ENCODE measurements at places on chromosomes 5 and 9.
A peak's percentile ranks its signal among the peaks of the same experiment; 100 is the strongest.

- DNase-seq: no peak
Measured at GRCh38 chr5:51881901-51882300, 498.7 kb downstream of the ISL1 start.

- DNase-seq: no peak
Measured at GRCh38 chr9:92564982-92565381, 29.2 kb upstream of the ECM2 start.

DNA sequence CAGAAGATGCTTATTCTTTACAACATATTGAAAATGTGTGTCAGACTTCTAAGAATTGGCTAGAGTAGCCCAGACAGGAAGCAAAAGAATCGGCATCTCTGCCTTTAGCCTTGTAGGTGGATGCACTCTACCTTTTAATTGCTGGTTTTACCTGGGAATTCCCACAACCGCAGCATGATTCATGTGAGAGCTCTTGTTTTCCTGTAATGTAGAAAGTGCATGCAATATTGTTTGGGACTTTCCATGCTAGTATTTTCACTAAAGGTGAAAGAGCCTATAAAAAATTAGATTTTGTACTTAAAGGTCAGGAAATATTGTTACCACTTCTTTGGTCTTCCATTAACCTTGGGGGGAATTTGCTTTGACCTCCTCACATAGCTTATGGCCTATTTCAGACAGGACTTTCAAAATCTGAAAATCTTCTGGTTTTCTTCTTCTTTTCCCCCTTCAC, 89.8 kb downstream of the NTRK2 start:
- DNase-seq: no peak

DNA sequence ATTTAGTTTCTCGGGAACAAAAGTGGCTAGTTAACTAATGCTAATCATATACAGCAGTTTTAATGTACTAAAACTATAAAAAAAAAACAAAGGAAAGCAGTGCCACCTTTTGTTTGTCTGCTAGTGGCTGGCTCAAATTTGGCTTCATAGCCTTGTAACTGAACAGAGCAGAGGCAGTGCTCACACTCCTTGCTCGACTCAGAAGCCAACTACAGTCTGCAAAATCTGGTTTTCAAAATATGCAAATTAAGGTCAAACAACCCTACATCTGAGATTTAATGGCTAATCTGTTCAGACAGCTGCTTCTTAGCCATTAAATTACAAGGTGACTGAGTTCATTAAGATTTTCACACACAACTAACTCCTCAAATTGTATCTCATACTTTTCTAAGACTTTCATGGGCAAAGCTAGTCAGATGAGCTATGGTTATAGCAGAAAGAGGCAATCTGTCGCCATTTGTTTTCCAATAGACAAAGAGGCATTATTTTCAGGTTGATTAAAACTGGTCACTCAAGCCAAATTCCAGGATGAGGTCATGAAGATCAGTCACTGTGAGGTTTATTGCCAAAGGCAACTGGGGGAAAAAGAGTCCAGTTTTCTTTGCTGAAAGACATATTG, 56.8 kb upstream of the EPB41L4A start:
- no peak for DNase-seq

DNA sequence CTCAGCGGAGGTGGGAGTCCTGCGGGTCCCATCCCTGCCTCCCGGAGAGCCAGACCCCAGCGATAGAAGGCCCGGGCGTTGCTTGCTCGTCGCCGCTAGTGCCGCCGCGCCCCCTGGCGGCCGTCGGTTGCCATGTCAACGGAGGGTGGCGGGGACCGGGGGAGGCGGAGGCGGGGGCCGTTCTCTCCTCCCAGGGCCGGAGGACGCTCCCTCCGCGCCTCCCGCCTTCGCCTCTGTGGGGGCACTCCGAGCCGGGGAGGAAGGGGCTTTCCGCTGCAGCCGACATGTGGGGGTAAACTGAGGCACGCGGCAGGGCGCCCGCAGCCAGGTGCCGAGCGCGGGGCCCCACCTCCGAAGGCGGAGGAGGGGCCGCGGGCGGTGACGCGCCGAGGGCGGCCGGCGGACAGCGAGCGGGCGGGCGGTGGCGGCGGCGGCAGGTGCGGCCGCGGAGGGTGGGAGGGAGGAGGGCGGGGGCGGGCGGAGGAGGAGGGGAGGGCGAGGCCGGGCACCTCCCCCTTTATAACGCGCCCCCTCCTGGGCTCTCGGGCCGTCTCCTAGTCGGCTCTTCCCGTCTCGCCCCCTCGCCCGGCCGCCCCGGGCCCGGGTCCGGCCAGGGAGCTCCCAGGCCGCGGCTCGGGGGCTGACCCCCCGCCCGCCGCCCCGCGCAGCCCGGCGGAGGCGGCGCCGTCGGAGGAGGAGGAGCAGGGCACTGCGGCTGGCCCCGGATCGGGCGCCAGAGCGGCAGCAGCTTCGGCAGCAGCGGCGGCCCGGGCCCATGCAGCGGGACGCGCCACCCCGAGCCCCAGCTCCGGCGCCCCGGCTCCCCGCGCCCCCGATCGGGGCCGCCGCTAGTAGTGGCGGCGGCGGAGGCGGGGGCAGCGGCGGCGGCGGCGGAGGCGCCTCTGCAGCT, 556 bp upstream of the CDK9 start:
- DNase-seq: peak; percentile 77

GRCh38 chr5:42951293-42951840, 88.8 kb downstream of the ANXA2R start:
- DNase-seq: no peak

DNA sequence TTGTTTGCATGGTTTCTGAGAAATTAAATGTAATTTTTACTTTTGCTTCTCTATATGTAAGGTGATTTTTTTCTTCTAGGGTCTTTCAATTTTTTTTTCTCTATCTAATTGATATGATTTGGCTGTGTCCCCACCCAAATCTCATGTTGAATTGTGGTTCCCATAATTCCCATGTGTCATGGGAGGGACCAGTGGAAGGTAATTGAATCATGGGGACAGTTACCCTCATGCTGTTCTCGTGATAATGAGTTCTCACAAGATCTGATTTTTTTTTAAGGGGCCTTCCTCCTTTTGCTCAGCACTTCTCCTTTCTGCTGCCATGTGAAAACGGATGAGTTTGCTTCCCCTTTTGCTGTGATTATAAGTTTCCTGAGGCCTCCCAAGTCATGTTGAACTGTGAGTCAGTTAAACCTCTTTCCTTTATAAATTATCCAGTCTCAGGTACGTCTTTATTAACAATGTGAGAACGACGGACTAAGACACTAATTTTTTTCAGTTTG, 150.8 kb downstream of the MTRR start:
- DNase-seq: no peak

DNA sequence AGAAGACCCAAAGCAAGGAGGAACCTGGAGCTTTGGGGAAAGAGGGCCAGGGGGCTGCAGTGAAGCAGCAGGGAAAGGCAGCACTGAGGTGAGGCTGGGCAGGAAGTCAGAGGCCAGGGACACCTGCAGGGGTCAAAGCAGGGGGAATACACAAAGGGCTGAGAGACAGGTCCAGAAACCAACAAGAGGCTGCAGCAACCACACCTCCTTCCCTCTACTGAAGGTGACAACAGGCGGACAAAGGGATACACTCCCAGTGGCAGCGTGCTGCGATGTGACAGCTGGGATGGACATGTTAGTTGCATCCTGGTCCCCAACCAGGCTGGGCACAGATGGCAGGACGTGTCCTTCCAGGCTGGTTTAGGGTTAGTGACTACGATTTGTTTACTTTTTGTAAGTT, 12.6 kb downstream of the CFAP77 start:
- DNase-seq: no peak

DNA sequence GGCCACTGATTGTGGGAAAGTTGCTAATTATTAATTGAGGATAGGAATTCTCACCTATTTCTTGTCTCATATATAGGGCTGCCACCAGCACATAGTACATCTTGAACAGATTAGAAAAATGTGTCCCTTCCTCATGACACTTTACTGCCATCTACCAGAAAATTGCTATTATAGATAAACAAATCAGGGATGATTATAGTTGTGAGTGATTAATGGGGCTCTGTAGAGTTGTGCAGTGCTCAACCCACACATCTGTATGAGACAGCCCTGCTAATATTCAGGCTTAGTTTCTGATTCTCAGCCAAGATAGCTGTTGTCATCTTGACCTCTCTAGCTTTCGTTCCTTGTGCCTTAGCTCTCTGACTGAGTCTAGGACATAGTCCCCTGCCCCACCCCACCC, 373.3 kb downstream of the TLE4 start:
- DNase-seq: no peak

- DNase-seq: no peak
Measured at GRCh38 chr9:3118081-3118480, 274.2 kb upstream of the PUM3 start.

GRCh38 chr5:72223371-72223770, 96.7 kb downstream of the MRPS27 start:
- DNase-seq: no peak

DNA sequence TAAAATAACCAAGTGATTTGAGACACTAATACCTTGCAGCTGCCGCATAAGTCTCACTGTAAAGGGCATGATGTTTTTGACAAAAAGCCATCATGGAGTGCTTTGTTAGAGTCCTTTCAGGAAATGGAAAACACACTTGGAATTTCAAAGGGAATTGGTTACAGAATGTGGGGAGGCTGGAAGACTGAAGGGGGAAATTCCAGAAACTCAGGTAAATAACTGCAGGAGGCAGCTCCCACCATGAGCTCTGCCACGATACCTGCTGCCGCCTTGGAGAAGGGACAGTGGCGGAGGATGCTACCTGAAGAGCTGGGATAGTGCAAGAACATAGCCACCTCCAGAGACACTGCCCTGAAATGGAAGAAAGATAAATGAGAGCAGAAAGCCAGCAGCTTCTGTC, 66.9 kb downstream of the PRKACG start:
- DNase-seq: no peak

- peak; percentile 62 for DNase-seq
Measured at GRCh38 chr5:74643111-74643562, 2.6 kb upstream of the ENC1 start.

DNA sequence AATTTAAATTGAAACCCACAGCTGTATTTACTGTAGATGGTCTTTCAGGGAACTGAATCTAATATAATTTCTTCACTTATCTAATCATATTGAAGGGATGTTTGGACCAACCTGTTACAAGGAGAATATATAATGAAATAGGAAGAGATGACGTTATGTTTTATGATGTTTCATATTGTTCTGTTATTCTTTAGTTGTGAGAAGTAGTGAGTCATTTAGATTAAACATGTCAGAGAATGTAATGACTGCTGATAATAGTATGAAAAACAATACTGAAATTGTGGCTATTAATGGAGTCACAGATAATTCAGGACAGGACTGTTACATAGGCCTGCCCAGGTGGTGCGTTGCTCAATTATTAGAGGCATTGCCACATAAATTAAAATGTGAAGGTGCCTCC, 1993.4 kb downstream of the EFNA5 start:
- DNase-seq: no peak

- no peak for DNase-seq
Measured at GRCh38 chr9:70588381-70588780, 173.9 kb upstream of the KLF9 start.

DNA sequence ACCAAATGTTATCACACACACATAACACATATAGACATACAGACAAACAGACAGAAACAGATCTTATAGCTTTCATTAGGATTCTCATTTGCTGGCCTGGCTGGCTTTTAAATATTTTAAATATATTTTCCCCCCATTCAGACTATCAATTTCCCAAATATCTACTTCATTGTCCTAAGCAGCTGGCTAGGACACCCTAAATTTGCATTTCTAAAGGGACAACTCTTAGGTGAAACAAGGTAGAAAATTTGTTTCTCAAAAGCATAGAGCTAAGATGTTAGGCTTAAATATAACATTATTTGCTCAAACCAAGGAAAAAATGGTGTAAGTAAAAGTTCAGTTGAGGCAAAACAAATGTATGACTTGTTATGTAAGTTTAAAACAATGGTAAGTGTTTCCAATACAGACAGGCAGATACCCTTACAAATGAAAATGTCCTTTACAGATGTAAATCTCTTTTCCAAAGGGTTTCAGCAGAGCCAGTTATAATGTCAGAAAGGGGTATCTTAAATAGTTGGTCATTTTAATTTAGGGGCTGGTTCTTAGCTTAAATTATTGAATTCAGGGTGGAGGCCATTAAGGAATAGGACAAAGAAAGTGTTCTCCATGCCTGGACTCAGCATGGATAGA, 522.8 kb downstream of the DMRTA1 start:
- DNase-seq: no peak

DNA sequence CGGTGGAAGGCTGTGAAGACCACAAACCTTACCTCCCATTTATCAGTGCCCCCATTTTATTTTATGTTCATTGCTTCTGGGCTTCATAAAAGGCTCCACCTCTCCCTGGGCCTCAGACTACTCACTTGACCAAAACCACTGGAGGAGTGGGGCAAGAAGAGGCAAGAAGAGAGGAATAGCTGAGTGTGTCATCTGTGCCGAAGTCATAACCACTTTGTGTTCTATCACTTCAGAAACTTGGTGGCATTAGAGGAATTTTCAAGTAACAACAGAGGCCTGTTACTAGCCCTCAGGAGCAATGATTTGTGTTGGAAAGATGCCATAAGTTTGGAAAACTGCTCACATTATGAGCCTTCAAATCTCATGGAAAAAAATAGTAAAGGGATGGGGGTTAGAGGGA, 88.7 kb upstream of the PIK3R1 start:
- no peak for DNase-seq

GRCh38 chr5:176648474-176649194, 1.4 kb downstream of the TSPAN17 start:
- DNase-seq: no peak

DNA sequence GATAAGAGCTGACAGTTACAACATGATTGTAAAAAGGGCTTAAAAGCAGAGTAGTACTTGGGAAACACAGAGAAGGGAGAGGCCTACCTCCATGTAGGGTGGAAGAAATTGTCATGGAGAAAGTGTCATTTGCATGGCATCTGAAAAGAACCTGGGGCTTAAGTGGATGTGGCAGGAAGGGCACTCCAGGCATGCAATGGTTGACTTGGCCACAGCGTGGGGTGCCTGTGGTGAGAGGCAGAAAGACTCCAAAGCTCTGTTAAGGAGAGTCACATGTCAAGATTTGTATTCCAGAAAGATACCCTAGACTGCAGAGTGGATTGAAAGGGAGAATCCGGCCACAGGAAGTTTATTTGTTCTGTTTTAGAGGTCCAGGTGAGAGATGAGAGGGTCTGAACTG, 2.4 kb downstream of the POLR3G start:
- DNase-seq: no peak

DNA sequence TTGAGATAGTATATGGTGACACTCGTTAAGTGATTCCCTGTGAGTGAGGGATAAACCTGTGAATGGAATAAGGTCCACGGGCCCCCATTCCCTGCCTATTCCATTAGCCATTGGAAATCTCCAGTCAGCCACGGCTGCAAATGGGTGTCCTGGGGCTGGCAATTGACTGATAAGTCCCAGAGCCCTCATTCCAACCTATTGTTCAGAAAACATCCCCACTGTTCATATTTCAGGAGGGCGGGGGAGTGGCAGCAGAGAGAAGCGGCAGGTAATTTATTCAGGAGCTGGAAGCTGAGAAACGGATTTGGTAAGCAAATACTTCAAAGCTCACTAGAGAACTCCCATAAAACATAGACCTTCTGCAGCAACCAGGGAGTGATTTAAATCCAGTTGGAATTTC, 42.0 kb downstream of the TMEM174 start:
- no peak for DNase-seq

- no peak for DNase-seq
Measured at GRCh38 chr5:111756581-111757354, at the start of gene NREP. Gene NREP, minus strand, starts transcription at chr5:111757194. Its CDS starts 1,422 bp downstream, at chr5:111755772.
